ENCODE measurements at places on chromosomes 1 and 21. TPM values are rescaled to one million over a fixed set of nuclear protein-coding genes. Genes with fewer than 3 reads are reported as not detected.

Gene C1orf116
- 0.04 TPM for total RNA-seq

Gene COL9A2
- 10.6 TPM for total RNA-seq

Gene GSTM5
- not detected for total RNA-seq

Gene GJA8
- not detected for total RNA-seq

Gene GJA4
- total RNA-seq: not detected

Gene DEPDC1
- total RNA-seq: 20.3 TPM

Gene MEGF6
- total RNA-seq: 1.3 TPM

Gene DPT
- not detected for total RNA-seq

Gene B3GALT2
- total RNA-seq: 2.1 TPM

Measured in A375 (cell line).